ENCODE measurements at places on chromosomes 2 and 18.

GRCh38 chr2:38187541-38188011 is 111.6 kb upstream of the CYP1B1 start:
- no peak for DNase-seq

DNA sequence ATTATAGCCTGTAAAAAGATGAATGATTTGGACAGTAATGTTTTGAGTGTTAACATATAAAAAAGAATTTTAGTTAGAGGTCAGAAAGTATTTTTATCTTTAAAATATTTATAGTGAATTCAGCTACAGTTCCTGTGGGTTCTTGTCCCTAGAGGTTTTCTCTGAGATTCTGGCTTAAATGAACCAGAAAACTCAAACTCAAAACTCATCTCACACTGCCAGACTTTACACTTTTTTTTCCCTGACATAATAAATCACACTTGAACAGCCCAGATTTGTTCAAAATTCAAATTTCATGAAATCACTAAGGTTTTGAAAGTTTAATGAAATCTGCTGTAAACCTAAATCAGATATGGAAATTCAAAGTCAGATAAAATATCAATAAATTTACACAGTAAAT is 92.3 kb downstream of the KCNH7 start:
- DNase-seq: no peak

GRCh38 chr2:149906886-149907285 is 319.3 kb upstream of the MMADHC start:
- no peak for DNase-seq

DNA sequence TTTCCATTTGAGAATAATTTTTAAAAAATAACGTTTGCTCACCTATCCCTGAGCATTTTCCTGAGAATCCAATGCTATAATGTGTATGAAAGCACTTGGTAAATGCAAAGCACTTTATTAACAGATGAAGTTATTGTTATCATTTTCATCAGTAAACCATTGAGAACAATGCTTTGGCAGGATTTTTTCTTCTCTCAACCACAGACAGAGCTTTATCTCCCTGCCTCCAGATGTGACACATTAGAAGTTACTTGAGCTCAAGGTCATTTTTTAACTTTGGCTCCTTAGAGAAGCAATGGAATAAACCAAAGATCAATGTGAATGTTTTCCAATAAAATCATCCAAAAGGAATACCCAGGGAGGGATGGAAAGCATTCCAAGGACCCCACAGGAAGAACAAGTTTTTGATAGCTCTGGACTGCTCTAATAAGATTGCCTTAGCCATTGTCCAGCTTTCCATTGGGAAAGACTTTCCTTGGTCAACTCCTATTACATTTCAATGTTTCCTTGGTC is 118.9 kb upstream of the NT5C1B start:
- DNase-seq: no peak

- DNase-seq: no peak
Observed at GRCh38 chr2:71566372-71566771, 113.0 kb downstream of the DYSF start.

DNA sequence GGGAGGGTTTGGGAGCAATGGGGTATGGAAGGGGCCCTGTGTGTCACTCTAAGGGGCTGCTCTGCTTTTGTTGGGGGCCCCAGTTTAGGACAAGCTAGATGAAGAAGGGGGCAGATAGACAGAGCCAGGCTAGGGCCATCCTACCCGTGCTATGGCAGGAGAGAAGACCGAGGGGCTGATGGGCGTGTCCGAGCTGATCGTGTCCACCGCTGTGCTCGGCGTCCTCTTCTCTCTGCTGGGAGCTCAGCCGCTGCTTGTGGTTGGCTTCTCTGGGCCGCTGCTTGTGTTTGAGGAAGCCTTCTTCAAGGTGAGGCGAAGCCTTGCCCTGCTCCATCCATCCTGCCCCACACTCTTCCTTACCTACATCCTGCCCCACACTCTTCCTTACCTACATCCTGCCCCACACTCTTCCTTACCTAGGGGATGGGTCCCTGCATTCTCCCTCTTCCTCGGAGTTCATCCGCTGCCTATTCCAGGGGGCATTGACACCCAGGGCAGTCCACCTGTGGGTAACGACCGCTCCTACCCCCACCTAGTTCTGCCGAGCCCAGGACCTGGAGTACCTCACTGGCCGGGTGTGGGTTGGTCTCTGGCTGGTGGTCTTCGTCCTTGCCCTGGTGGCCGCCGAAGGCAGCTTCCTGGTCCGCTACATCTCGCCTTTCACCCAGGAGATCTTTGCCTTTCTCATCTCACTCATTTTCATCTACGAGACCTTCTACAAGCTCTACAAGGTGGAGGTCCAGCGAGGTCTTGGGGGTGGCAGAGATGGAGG is 8.9 kb downstream of the SLC4A3 start:
- peak; percentile 4 for DNase-seq

DNA sequence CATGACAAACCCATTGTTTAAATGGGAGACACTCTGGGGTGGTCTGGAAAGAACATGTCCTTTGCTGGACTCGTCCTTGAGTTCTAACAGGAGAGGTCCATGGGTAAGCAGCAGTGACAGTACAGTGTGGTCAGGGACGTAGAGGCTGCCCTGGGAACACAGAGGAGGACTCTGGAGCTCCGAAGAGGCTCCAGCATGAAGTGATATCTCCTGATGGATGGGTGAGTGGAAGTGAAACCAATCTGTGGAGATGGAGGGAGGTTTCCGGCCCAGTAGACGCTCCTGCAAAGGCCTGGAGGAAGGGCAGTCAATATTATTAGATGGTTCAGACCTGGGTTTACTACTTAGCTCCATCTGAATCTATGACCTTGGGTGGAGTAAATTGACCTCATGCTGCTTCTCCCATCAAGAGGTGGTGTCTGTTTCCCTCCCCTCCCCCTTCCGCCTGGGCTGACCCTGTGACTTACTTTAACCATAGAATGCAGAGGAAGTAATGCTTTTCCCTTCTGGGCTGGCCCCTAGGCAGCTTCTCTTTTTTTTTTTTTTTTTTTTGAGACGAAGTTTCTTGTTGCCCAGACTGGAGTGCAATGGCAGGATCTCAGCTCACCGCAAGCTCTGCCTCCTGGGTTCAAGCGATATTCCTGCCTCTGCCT is 2.3 kb upstream of the TFCP2L1 start:
- no peak for DNase-seq

DNA sequence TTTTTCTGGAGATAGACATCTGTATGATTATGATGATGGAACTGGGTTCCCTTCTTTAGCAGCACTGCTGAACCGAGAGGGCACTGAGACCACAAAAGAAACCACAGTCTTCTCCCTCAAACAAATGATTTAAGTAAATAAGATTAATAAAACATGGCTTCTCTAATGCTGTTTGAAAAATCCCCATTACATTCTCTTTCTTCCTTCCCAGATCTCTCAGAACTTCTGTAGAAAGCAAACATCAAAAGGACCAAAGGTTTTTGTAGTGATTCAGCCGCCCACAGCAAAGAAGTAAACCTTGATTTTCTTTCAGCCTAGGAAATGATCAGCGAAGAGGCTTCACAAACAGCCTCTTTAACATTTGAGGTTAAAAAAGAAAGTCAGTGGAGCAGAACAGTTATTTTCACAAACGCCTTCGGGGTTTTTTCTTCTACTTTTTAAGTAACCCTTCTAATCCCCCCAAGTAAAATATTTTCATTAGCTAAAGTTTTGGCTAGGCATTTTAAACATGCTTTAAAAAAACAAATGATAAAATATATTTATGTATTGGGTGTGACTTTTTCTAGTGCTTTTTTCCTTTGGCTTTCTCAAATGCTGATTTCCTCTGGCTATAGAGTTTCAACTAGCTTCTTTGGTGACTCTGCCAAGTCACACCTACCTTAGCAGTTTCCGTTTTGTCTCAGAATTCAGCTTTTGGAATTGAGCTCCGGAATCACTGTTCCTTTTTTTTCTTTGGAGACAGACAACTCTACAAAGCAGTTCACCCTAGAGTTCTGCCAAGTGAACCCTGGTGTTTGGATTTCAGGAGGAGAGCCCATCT is 89.6 kb downstream of the UPP2 start:
- DNase-seq: peak; percentile 45

DNA sequence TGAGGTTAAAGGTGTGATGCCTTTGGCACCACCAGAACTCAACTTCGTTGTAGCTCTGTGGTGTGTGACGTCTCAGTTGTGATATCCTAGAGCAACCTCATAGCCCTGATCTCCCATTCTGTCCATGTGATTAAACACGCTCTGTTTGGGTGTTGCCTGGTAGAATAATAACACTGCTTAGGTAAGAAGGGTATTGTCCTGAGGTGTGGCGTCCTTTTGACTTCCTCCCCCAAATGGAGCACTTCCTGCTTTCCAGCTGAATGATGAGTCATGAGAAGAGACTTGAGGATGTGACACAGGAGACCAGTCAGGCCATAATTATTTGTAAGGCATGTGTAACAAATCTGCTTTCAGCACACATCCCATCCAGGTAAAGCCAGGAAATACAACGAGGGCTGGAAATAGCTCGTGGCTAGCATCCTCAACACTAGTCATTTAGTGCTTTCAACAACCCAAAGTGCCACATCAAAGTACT is 100.7 kb downstream of the RAPGEF4 start:
- no peak for DNase-seq

DNA sequence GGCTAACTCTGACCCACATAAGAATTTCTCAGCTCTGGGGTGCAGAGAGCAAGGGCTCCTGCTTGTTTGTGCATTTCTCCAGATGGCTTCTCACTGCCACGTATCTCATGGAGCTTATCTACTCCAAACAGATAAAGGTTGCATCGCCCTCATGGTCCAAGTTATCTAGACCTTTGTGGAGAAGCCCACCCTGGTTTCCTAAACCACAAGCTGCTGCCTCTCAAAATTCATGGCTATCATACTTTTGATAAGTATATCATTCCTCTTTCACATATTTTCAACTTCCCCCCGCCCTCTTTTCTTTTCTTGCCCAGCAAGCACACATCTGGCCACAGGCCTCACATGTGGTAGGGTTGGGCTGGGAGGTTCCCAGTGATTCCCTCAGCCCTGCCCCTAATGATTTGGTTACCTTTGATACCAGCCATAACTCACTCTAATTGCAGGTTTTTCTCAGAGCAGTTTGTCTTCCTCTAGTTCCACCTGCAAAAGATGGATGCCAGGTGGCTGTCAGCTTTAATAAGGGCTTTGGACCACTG is 146.0 kb downstream of the RHBDD1 start:
- DNase-seq: no peak

- no peak for DNase-seq
Observed at GRCh38 chr2:133993160-133993559, 260.7 kb upstream of the MGAT5 start.

DNA sequence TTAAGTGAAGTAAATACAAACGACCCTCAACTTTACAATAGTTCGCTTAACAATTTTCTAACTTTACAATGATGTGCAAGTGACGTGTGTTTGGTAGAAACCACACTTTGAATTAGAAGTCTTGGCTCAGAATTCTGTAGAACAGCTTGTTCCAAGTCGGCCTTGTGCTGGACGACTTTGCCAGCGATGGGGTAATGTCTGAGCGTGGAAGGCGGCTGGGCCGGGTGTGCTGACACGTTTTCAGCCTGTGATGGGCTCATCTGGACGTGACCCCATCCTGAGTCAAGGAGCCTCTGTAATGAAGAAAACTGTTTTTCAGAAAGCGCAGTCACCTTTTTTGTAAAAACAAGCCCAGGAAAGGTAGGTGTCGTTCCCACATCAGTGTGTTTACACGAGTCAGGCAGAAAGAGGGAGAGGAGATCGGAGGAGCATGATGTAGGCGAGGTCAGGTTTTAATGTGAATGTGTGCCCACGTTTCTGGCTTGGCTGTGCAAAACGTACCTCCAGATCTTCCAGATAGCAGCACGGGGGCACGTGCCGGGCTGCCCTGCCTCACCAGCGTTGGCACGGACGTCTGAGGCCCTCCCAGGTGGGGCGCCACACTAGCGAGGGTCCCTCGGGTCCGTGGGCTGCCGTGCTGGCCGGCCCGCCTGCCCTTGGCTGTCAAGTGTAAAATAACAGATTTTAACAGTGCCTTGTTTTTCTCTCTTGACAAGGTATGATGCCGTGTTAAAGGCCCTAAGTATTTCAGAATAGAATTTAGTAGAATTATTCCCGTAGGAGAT is 54.6 kb downstream of the CTDP1 start:
- no peak for DNase-seq

- no peak for DNase-seq
Observed at GRCh38 chr2:33241072-33241471, 235.4 kb upstream of the RASGRP3 start.

- no peak for DNase-seq
Observed at GRCh38 chr2:207327513-207327912, 161.8 kb upstream of the KLF7 start.

DNA sequence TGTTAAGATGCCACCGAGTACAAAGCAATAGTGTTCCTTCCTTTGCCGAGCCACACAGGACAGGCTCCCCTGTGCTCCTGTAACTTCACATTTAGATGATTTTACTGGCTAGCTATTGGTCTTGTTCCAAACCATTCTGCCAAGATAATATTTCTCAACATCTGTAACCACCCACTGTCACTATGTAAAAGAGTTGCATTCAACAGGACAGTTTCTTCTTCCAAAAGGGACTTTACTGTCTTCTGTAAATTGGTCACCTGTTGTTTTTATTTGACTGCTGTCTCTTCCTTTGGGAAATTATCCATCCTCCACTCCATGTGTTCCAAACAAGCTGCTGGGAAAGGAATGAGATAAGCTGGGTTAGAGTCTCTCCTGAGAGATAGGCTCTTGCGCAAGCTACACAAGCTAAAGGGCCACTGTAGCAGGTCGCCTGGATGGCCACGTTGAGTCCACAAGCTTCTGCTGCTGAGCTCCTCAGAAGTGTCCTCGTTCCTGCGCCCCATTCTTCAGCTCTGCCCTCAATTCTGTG is 14.4 kb upstream of the BZW1 start:
- no peak for DNase-seq

DNA sequence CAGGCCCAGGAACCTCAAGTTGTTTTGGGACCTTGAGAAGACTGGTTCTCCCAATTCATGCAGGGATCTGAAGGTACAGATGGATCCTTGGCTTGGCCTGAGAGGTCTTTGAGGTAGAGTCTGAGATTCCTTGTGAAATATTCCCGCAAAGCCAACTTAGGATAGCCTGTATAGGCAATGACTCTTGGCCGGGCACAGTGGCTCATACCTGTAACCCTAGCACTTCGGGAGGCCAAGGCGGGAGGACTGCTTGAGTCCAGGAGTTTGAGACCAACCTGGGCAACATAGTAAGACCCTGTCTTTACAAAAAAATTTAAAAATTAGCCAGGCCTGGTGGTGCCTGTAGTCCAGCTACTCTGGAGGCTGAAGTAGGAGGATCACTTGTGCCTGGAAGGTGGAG is 40.4 kb downstream of the ANKMY1 start:
- no peak for DNase-seq

GRCh38 chr2:227363756-227364155 is 15.3 kb downstream of the TM4SF20 start:
- DNase-seq: no peak

- no peak for DNase-seq
Observed at GRCh38 chr2:207450186-207450585, 79.6 kb upstream of the CREB1 start.

- no peak for DNase-seq
Observed at GRCh38 chr2:224646242-224646846, 61.2 kb upstream of the CUL3 start.

GRCh38 chr18:6370886-6371635 is 43.6 kb downstream of the L3MBTL4 start:
- no peak for DNase-seq

GRCh38 chr18:70578480-70578879 is 289.6 kb downstream of the SOCS6 start:
- no peak for DNase-seq

All from GM20000 (cell line).